Left colon (tissue), 2 donors: ENCODE measurements at places on chromosomes 5 and 9. TPM values are rescaled to one million over a fixed set of nuclear protein-coding genes. Genes with fewer than 3 reads are reported as not detected.
A peak's percentile ranks its signal among the peaks of the same experiment; 100 is the strongest.

DNA sequence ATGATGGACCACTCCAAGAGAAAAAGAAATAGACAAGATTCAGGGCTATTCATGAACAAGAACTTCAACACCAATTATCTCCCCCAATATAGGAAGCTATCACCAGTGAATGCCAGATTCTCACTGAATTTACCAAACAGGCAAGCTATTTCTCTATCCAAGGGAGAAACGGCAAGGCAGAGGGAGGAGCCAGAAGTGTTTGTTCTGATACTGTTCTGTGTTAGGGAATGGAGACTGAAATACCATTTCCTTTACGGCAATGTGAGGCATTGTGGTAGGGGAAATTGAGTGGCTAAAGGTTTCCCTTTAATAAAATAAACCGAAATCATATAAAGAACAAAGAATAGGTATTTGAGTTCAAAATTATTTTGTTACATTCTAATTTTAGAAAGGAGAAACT lies 68.0 kb upstream of the ALDH1A1 start:
- DNase-seq = no peak

The EQTN gene
- total RNA-seq = 1.5 TPM

GRCh38 chr9:115642285-115642684 lies 511.3 kb upstream of the PAPPA start:
- no peak for DNase-seq

The EMB gene
- 8.6 TPM for total RNA-seq

The MPDZ gene
- 3.1 TPM for total RNA-seq

DNA sequence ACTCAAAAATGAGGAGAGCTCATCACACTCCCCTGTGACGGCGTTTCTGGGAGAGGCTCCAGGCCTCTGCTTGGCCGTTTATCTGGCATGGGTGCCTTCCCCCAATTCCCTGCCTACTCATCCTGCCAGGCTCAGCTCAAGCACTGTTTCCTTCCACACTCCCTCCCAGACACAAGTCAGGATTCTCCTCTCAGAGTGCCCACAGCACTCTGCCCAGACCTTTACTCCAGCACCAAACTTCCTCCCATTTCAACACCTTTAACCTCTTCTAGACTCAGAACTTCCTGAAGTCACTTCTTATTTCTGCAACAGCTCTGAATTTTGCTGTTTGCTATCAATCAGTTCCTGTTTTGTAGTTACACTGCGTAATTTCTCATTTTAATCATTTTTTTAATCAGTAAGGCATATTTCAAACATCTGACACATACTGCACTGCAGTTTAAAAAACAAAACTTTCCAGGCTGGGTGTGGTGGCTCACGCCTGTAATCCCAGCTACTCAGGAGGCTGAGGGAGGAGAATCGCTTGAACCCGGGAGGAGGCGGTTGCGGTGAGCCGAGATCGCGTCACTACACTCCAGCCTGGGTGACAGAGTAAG lies 16.0 kb downstream of the TRMO start:
- DNase-seq = peak; percentile 15

DNA sequence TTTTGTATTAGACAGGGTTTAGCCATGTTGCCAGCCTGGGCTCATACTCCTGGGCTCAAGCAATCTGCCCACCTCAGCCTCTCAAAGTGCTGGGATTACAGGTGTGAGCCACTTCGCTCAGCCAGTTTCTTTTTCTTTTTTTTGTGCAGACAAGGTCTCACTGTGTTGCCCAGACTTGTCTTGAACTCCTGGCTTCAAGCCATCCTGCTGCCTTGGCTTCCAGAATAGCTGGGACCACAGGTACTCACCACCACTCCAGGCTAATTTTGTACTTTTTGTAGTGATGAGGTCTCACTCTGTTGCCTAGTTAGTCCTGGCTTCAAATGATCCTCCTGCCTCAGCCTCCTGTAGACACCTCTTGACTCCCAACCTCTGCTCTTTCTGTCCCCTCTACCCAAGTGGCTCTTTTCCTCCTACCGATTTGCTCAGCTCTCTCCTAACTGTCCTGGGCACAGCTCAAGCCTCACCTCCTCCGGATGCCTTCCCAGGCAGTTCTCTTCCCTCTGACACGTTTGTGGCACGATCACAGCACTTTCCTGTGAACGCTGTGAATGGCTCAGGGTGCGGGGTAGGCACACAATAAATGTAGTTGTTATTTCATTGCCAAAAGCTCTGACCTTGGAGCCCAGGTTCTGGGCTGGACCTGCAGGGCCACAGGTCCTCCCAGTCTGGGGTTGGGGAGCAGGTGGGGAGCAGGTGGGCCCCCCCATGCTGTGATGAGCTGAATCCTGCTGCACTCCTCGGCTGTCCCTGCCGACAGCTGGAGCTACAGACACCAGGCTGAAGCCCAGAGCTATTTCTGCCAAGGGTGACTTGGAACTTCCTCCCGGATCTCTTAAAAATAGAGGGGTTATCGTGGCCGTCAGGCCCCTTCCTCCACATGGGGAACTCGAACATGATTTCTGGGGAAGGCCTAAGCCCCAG lies 23.9 kb downstream of the GFI1B start:
- DNase-seq = no peak

DNA sequence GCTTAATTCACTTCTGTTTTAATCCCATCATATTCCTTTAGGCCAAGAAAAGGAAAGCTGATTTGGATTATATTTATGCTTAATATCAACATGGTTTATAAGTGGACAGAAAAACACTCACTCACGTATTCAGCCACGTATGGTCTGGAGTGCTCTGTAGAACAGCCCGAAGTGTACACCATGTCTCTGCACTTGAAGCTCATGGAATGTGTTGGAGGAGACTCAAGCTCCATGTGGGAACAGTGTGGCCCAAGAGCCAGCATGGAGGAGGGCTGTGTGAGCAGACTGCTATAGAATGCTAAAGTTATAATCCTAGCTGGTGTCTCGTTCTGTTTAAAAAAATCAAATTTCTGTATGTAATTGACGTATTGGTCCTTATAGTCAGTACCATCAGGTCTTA lies 32.9 kb downstream of the OTULINL start:
- DNase-seq = no peak

DNA sequence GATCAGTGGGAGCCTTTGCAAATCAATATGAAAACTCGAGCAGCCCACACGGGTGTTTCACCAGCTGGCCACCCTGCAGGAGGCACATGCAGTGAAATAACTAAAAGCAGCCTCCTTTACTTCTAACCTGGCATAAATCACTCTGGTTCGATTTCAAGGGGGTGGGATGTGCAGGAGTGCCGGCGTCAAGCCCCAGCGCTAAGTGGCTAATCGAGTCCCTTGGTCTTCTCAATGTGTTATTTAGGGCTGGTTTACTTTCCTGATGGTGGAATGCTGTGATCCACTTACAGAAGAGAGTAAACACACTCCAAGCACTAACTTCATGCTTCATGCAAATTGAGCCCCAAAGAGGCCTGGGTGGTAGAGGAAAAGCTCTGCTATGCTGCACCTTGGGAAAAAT lies 109.4 kb downstream of the TMEM174 start:
- no peak for DNase-seq

GRCh38 chr9:1157836-1158235 lies 107.7 kb downstream of the DMRT2 start:
- DNase-seq = no peak

The RASGRF2 gene
- 2.3 TPM for total RNA-seq

The TLE1 gene
- total RNA-seq = 65.8 TPM

GRCh38 chr5:157544623-157544989 lies 31.0 kb downstream of the ADAM19 start:
- DNase-seq = no peak

The WNT8A gene
- total RNA-seq = not detected

- DNase-seq = no peak
Measured at GRCh38 chr9:135090547-135090946, 3.1 kb downstream of the OLFM1 start.

The TMEM215 gene
- not detected for total RNA-seq

- peak; percentile 28 for DNase-seq
Measured at GRCh38 chr5:82396871-82397514, 118.8 kb upstream of the RPS23 start.

GRCh38 chr5:138752951-138753793 lies at the start of gene CTNNA1:
Gene CTNNA1, plus strand, starts transcription at chr5:138753425. Its CDS starts 28,500 bp downstream, at chr5:138781925.
- DNase-seq = peak; percentile 83

DNA sequence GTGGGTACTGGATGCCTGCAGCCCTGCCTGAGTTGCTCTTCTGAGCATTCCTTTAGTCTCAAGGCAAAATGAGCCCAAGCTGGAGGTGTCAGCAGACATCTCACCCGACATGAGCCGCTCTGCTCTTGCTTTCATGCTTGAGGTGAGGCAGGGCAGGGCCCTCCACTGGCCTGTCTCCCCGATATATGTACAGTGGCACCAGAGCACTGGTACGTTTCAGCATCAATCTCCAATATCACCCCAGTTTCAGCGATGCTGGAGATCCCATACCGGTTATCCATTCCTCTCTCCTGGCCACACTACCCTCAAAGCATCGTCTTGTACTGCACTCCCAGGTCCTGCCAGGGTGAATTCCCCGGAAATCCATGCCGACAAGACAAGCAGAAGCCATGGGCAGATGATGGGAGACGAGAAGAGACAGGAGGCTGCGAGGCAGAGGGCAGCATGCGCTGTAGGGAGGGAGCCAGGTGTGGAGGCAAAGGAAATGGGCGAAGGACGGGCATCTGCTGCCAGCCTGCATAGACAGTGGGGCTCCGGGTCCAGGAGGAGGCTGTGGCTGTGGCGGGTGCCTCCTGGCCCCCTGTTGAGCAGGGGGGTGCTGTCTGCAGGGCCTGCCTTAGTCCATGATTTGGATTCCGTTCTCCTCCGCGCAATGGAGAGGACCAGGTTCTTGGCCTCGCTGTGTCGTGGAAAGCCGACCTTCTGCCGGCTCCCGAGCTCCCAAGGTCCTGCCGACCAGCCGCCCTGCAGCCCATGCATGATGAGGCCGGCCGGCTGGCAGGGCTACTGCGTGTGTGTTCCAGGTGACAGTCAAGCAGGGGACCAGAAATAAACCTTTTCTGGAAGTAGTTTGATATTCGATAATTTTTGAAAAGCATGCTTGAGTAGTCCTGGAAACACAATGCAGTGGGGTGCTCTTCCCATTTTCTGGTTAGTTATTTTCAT lies 152.2 kb upstream of the IRX2 start:
- DNase-seq = no peak

DNA sequence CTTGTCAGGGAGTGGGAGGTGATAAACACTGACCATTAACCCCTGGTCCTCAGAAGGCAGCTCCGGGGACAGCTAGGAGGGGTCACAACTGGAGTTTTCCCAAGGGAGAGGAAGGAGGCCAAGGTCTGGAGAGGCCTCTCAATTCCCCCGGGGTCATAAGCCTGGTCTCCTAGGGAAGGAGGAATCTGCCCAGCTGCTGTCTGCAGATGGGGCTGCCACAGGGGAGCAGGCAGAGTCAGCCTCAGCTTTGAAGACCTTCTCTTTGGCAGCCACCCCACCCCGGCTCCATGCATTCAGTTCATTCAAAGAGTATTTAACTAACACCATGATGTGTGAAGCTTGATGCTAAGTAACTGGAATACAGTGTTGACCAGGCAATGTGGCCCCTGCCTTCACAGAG lies 74.6 kb upstream of the HSPA9 start:
- DNase-seq = no peak

The OCLN gene
- 129 TPM for total RNA-seq

The LHFPL2 gene
- total RNA-seq = 46.5 TPM

DNA sequence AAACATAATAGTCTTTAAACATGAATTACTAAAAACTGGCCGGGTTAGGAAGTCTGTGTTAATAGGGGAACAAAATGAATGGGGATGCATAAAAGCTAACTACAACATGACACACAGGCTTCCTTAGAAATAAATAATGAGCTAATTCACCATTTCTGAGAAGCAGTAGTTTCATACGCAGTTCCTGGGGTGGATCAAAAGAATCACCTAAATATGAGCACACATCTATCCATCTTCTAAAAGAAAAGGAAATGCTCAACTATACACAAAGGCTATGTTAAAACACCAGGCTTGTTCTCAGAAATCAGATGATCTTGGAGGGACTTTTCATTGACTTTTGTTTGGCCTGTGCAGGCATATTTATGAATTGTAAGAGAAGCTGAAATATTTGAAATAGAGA lies 373.0 kb downstream of the ARRDC3 start:
- DNase-seq = no peak

- no peak for DNase-seq
Measured at GRCh38 chr9:36156116-36156515, 13.1 kb upstream of the CCIN start.
